ENCODE measurements at places on chromosomes 2 and 18.
A peak's percentile ranks its signal among the peaks of the same experiment; 100 is the strongest.

DNA sequence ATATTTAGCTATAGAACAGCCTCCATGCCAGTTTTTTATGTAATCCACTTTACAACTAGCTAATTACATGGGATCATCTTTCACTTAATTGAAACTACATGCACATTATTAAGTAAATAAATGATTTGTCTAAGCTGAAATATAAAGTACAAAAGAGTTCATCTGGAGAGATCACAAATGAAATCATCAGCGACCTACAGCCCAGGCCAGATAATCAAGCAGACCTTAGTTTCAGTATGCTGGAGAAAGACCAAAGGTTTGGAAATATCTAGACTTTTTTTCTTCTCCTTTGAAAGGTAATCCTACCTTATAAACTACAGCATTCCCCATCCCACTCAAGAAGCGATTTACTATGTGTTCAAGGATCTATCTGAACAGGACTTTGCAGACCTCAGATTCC is 26.5 kb downstream of the FIGN start:
- no peak for DNase-seq

DNA sequence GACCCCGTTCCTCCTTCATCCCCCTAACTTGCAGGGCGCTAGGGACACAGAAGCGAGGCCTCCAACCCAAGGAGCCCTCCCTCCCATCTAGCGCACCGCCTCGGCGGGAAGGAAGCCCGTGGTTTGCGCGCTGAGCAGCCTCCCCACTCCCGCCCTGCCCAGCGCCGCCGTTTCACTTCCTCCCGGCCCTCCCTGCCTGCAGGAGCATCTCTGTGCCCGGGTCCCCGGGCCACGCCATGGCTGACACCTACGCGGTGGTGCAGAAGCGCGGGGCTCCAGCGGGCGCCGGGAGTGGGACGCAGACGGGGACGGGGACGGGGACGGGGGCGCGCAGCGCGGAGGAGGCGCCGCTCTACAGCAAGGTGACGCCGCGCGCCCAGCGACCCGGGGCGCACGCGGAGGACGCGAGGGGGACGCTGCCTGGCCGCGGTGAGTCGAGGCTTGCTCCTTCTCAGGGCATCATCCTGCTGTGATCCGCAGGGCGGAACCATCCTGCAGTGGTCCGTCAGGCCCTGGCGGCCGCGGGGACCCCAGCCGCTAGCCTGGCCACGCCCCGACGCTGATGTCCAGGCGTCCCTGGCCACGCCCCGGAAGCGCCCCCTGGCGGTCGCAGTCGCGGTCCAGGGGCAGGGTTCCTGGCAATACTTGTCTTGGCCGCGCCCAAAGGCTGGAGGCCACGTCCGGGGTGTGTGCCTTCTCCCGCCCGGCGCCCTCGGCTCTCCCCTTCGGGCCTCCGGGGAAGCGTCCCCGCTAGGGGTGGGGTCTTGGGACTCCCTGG is 16.4 kb downstream of the PTPN18 start:
- DNase-seq, result peak; percentile 90

DNA sequence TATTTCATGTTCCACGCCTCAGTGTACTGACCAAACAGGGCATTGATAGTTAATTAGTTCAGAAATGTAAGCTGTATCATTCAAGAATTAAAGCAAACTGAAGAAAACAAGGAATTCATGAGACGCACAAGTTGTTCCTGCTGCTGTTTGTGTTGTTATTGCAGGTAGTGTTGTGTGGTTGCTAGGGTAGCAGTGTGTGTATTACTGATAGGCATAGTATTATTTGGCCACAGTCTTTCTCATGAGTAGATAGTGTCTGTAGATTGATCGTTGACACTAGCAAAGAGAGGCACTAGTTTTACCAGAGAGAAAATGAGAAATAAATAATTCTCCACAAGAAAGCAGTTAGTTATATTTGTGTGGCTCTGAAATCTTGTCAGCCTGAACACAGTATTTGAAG is 548.6 kb downstream of the LRP1B start:
- no peak for DNase-seq

DNA sequence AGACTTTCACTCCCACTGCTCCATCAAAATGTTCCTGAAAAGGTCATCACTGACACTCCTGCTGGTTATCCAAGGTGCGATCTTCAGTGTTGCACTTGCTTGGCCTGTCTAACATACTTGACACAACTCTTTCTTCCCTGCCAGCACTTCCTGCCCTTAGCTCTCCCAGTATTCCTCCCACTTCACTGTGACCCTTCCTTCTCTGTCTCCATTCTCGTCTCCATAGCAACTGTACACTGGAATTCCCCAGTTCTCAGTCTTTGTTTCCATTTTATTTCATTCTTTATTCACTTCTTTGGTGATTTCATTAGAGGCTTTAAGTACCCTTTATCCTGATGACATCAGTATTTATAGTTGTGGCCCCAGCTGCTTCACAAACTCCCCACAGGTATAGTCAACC is 333.0 kb downstream of the IRS1 start:
- DNase-seq, result no peak

- no peak for DNase-seq
Measured at GRCh38 chr2:201952187-201952586, 81.5 kb upstream of the FZD7 start.

- DNase-seq, result no peak
Measured at GRCh38 chr2:186595219-186595618, 5.4 kb downstream of the ITGAV start.

DNA sequence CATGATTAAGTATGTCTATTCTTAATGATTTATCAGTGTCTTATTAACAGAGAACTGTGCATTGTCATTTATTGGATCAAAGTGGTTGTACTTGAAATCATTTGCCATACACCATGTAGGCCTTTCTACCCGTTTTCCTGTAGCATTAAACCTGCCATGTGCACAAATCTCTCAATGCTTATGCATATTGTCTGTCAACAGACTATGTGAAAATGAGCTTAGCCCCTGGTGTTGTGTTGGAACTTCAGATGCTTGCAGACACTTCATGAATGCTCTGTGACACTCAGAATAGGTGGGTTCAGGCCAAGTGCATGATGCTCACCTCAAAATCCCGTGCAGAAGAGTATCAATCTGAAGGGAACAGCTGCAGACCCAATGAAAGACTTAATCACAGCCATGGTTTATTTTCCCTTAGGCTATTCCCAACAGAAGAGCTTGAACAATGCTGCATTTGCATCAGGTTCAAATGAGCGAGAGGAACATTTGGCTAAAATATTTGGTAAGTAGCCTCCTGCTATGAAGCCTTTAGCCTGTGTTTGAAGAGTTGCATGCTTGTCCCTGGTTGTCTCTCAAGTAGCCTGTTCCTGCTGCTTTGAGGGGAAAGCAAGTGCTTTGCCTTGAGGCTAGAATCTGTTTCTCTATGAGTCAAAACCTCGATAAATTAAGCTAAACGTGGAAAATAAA is 6.1 kb downstream of the C2orf92 start:
- DNase-seq, result no peak

DNA sequence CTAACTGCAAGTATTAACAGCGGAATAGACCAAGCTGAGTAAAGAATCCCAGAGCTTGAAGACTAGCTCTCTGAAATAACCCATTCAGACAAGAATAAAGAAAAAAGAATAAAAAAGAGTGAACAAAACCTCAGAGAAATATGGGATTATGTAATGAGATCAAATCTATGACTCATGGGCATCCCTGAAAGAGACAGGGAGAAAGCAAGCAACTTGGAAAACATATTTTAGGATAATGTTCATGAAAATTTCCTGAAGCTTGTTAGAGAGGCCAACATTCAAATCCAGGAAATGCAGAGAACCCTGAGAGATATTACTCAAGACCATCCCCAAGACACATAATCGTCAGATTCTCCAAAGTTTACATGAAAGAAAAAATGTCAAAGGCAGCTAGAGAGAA is 17.3 kb downstream of the PFN4 start:
- DNase-seq, result no peak

DNA sequence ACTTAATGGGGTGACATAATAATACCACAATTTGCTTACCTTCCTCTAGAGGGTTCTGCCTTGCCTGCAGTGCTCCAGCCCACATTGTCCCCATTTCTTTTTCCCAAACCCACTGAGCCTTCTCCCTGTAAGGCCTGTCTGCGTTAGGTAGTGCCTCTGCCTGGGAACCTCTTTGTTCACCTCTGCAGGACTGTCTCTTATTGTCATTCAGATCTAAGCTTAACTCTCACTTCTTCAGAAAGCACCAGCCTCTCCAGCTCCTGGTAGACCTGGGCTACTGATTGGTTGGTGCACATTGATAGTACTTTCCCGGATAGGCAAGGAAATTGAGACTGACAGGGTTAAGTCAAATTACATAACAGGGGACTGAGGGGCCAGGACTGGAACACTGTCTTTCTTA is 49.1 kb downstream of the CCDC85A start:
- DNase-seq, result no peak

DNA sequence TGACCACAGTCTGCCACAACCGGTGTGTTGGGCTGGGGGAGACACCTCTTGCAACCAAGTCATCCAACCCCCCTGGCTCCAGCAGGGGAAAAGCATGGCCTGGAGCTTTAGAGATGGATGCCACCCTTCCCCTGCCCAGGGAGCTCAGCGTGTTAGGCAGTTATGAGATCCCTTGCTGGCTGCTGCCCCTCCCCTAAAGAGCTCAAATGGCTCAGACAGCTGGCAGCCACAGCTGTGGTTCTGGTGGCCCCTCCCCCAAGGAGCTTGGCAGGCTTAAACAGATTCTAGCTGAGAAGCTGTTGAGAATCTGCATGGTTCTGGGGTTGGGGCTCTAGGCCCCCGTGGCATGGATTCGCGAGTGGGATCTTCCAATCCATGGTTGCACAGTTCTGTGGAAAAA is 64.7 kb downstream of the TEX51 start:
- DNase-seq, result no peak

DNA sequence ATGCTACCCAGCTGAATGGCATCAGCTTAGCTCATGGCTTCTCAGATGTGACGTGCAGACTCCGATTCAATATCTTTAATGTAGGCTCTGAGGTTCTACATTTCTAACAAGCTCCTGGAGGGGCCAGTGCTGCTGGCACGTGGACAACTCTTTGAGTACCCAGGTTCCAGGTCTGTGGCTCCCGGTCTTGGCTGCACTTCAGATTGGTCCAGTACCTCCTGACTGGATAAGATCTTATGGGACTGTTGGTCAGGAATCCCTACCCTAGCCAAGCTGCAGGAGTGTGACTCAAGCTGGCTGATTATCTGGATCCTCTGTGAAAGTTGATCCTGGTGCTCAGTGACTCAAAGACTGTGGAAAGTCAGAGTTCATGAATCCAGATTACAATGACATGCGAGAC is 222.1 kb downstream of the ANKRD30B start:
- no peak for DNase-seq

- no peak for DNase-seq
Measured at GRCh38 chr2:3581367-3582262, 6.6 kb downstream of the RPS7 start.

GRCh38 chr2:85741833-85742455 is 11.8 kb upstream of the ATOH8 start:
- DNase-seq, result no peak

- no peak for DNase-seq
Measured at GRCh38 chr2:236088368-236089057, 79.7 kb downstream of the GBX2 start.

DNA sequence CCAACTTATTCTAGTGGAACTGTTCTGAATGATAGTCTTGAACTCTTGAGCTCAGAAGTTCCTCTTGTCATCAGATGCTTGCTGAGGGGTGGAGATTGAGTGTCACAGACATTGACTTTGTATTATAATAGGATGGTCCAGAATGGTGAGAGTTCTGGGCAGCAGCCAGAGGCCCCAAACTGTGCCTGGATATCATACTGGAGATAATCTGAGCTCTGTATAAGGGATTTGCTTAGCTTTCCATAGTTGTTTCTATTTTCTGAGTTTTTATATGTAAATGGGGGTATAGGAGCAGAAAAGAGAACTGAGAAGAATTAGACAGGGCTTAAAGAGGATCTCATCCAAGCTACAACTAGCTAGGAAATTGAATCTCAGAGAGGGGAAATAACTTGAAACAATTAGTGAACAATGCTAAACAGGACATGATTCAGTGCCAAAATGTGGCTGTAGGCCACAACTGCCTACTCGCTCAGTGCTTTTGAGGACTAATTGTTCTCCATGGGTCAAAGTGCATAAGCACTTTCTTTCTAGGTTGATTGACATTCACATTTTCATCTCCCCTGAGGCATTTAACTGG is 10.1 kb upstream of the LCLAT1 start:
- no peak for DNase-seq

GRCh38 chr2:139427164-139427563 is 647.0 kb upstream of the NXPH2 start:
- no peak for DNase-seq

DNA sequence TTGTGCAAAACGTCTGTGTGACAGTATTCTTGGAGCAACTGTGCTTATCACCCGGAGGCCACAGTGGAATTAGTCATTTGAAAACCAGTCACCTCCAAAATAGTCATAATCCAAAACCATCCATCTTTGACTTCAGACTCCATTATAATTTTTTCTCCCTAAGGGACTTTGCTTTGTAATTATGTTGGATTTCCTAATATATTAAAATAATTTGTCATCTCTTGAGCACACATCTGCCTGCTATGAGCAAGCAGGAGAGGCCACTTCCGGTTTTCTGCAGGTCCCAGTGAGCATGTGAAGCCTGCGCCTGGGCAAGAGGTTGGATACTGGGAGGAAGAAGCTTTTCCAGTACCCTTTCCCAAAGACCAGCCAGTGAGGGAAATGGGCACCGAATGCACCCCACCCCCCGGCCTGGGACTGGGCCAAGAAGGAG is 57.7 kb downstream of the ODC1 start:
- DNase-seq, result no peak

- DNase-seq, result no peak
Measured at GRCh38 chr2:227301523-227301922, 23.5 kb upstream of the MFF start.

DNA sequence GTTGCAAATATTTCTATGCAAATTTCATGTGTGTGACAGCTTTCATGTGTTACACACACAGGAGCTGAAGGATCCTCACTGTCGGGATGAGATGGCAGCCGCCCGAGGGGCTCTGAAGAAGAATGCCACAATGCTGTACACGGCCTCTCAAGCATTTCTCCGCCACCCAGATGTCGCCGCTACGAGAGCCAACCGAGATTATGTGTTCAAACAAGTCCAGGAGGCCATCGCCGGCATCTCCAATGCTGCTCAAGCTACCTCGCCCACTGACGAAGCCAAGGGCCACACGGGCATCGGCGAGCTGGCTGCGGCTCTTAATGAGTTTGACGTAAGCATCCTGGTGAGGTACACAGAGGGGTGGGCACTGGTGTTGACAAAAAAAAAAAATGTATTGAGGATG is 361.2 kb downstream of the CTNNA2 start:
- DNase-seq, result no peak

- DNase-seq, result no peak
Measured at GRCh38 chr2:3557639-3558204, 411 bp downstream of the RNASEH1 start.

DNA sequence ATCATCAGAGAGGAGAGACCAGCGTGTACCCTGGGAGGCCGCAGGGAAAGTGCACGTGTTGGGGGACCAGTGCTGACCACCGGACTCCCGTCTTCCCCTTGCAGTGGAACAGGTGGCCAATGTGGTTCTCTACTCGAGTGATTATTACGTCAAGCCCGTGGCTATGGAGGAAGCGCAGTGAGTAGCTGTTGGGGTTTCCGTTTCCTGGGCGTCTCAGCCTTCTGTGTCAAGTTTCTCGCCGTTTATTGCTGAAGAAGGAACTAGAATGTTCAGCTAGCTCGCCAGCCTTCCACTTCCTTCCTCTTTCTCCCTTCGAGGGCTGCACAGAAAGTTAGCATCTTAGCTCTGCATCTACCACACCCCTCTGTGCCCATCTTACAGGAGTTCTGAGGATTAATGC is 22.8 kb upstream of the DGKD start:
- DNase-seq, result peak; percentile 64
